D341Med (cell line): ENCODE measurements at places on chromosomes 7 and 10.

DNA sequence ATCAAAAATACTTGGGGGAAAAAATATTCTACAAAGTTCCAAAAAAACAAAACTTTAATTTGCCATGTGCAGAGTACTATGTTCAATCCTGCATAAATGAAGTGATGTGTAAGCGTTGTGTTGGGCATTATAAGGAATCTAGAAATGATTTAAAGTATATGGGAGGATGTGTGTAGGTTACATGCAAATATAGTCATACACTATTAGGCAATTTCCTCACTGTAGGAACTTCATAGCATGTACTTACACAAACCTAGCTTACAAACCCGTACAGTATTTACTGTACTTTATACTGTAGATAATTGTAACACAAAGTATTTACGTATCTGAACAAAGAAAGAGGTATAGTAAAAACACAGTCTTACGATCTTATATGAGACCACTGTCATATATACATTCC is 72.3 kb downstream of the NRBF2 start:
- no peak for DNase-seq

DNA sequence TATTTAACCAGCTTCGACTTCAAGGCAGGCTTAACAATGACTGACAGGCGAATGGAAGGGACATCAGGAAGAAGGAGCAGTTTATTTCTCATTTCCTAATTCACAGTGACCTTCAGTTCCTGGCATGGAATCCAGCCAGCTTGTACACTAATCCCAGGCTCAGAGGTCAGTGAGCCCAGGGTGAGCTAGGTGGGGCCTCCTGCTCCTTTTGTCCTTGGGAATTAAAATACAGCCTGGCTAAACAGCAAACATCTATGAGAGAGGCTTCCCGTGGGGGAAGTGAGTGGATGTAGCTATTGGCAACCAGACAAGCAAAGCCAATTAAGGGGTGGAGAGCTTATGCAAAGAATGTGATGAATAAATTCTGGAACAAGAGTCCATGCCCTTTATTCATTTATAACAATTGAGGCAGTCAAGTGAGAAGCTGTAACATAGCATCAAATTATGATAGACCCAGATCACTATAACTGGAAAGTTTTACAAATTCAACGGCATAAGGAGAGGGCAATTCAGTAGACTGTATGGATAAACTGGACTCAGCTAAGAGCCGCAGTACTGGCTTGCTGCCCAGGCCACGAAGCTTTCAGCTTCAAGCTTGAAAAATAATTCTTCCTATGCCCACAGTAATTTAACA is 57.1 kb downstream of the STK17A start:
- DNase-seq: peak; percentile 75

DNA sequence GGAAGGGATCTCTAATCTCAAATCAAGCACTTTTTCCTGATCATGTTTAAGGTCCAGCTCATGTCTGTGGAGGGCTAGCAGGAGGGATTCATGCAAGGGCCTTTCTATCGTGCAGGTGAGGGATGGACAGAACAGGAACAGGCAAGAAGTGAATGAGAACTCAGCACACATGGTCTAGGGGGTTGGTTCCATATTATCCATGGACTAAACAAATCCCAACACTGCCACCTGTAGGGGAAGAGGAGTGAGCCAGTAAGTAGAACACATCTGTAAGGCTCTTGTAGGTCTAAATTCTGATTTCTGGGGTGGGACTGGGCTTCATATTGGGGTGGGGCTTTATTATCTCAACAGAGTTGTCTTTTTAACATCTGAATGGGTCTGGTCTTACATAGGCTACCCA is 138.0 kb upstream of the TARP start:
- DNase-seq: no peak

GRCh38 chr10:33571616-33572015 is 237.1 kb upstream of the NRP1 start:
- DNase-seq: no peak

GRCh38 chr7:84583331-84583730 is 388.7 kb upstream of the SEMA3A start:
- no peak for DNase-seq

GRCh38 chr7:98617051-98617959 is at the start of gene NPTX2:
Gene NPTX2 (plus strand): TSS chr7:98617285. CDS start chr7:98617462, 177 bp downstream.
- peak; percentile 98 for DNase-seq

DNA sequence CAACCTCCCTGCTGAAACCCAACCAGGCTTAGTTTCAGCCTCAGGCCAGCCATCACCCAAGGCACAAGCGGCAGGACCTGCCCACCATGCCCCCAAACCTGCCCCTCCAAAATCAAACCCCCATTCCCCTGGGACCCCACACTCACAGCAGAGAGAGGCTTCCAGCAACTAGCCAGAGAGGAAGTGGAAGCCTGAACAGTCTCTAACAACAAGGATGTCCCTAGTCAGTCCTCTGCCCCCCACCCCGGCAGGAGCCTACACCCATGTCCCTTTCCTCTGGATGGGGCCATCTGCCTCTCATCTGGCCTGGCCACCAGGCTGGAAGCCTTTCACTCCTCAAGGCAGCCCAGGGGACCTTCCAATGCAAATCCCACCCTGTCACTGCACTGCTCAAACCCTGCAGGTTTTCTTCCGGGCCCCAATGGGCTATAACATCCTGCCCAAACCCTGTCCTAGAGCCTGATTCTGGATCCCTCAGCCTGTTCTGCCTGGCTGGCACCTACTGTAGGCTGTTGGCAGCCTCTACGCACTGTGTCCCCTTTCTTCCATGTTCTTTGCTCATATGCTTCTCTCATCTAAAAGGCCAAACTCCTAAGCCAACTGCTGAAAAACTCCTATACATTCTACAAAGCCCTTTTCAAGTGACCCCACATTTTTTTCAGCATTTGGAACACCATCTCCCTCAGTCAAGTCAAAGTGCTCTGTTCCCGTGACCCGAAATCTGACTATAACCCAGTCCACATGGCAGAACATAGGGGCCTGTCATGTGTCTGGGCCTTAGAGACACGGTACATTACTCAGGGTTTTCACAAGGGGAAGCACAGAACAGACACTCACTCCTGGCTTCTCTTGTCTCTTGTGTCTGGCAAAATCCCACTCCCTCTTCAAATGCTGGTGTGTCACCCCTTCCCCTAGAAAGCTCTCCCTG is 253.3 kb downstream of the TNS3 start:
- no peak for DNase-seq

GRCh38 chr7:139702313-139702731 is 75.5 kb downstream of the HIPK2 start:
- no peak for DNase-seq

DNA sequence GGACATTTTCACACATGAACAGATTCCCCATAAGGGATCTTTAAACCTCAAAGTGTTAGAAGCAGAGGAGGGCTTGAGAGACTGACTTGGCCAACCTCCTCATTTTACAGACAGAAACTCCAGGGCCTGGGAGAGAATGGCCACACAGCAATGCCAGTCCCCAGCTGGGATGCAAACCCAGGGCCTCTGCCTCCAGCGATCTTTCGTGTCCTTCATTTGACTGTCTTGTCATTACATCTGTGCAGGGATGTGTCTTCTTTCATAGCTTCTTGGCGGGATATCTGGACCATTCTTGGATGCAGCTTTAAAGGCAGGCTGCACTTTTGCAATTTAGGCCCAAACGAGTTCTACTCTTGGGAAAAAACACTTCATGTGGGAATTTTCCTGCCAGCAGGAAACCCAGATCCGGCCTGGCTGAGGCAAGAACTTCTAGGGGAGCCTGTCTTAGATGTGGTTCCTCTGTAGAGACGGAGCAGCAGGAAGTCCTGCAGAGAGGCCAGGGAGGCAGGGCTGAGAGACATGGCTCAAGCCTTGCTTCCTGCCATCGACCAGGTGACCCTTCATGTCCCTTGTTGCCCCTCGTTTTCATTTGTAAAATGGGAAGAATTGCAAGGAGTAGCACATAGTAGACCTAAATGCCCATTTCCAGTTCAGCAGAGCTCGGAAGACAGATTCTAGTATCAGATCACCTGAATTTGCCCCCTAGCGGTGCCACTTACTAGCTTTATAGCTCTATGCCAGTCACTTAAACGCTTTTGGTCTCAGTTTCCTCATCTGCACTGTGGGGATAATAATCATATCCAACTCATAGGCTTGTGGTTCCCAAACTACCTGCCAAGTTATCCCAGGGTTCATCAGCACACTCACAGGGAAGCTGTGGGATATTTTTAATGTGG is 43.9 kb upstream of the SLC29A3 start:
- DNase-seq: no peak

- no peak for DNase-seq
Observed at GRCh38 chr7:12031186-12031585, 179.9 kb upstream of the TMEM106B start.

DNA sequence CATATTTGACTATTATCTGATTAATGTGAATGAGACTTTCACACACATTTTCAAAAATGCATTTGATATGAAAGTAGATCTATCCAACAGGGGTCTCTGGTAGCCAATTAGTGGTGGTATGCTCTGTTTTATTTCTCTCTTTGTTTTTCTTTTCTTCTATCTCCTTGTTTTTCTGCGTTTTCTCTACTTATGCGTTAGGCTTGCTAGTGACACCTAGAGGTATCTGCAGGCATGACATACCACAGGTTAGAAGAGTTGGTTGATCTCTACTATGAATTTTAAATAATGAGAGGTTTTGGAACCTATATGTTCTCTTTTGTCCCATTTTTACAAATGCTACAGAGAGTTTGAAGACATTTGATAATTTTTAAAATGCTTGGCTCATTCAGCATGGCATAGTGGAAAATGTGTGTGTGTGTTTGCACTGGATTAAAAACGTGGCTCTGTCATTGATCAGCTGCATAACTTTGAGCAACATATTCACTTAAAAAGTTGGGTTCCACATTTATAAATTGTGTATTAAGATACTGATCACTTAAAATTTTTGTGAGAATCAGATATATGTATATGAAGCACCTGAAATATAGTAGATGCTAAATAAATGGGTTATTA is 28.1 kb upstream of the PLXDC2 start:
- peak; percentile 41 for DNase-seq

DNA sequence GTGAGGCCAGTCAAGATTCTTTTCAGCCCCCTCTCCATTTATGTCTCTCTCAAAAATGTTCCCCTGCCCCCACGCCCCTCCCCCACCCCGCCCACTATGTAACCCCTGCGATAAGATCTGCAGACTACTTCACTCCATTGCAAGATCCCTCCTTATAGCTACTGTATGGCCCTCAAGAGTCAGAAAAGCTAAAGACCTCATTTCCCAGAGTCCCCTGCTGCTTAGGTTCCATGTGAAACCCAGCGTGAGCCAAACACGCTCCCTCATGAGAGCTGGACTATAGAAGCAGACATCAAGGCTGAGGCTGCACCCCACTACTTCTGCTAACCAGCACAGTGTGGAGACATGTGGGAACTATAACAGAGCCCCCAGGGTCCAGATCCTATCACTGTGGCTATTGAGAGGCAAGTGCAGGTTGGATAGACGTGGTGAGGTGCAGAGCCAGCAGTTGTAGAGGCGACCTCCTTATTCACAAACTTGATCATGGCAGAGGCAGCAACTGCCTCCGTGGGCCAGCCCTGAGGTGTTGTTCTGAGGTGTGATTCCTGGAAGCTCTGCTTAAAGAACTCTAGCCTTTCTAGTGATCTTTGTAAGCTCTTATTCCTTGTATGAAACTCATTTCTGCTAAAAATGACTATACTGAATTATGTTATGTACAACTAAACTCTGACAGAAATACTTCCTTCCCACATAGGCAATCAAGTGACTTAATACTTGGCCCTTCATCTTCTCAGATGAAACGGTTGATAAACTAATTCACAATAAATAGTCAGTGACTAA is 117.0 kb upstream of the ARID5B start:
- DNase-seq: no peak

DNA sequence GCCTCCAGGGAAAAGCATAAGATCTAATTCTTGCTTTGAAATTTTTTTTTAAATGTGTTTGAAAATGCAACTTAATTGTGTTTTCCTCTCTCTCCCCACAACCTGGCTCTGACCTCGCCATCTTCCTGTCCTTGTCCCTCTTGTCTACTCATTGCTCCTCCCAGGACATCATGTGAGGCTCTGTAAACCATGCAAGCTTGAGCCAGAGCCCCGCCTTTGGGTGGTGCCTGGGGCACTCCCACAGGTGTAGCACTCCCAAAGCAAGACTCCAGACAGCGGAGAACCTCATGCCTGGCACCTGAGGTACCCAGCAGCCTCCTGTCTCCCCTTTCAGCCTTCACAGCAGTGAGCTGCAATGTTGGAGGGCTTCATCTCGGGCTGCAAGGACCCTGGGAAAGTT is 9.8 kb upstream of the CDHR1 start:
- DNase-seq: no peak

DNA sequence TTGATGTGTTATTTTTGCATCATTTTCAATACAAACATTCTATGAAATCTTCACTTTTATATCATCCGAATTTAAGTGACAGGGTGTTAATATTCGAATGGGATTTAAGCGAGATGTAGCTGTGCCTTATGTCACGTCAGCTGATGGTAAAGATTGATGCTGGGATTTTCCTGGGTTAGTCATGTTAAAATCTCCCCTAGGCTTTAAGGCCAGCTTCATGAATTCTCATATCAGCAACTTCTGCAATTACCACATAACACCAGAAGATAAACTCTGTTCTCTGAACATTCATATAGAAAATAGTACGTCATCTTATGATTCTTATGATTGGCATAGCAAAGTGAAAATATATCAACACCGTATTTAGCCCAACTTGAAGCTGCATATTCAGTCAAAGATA is 669.2 kb downstream of the PCDH15 start:
- no peak for DNase-seq

DNA sequence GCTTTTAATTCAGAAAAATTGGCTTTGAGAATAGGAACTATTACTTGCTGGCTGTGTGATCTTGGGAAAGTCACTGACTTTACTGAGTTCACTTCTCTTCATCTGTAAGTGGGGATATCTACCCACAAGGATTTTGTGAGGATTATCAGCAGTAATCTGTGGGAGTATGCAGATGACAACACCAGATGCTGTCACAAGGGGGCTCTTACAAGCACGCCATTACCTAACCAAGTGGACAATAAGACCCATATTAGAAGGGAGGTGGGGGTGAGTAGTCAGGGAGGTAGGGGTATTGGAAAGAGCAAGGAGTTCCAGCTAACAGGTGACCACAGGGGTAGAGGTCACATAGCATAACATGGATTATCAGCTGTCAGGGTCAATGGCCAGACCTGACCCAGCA is 569.4 kb downstream of the SUGCT start:
- DNase-seq: peak; percentile 32

DNA sequence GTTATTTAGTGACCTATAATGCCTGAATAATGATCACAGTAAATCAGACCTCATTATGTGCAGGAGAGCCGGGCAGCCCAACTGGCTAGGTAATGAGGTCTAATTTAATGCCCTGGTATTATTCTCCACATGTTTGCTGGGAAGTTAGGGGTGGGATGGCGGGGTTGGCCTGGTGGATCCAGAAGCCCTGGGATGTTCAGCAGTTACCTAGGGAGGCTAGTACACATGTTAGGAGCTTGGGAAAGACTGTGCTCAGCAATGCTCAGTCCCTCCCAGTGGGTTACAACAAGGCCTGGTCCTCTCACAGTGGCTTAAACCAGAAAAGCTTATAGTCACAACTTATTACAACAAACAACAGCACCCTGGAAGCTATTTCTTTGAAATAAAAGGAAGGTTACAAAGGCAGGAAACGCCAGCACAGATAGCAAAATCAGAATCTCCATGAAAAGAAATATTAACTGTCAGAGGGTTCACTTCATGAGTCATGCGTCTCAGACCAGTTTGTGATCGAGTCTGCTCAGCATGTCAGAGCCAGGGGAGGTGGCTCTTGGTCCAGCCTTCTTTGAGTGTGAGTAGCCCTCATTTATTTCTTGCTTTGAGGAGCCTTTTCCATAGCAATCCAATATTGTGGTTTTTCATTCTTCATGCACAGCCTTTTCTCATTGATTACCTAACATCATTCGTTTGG is 418.6 kb upstream of the NPVF start:
- DNase-seq: no peak
